Stimulated activated CD4-positive, alpha-beta T cell treated with anti-CD3 and anti-CD28 coated beads, Interleukin-4, amount 100 ng/mL, for 24 hours (primary cell): ENCODE measurements at places on chromosomes 13 and 19.

DNA sequence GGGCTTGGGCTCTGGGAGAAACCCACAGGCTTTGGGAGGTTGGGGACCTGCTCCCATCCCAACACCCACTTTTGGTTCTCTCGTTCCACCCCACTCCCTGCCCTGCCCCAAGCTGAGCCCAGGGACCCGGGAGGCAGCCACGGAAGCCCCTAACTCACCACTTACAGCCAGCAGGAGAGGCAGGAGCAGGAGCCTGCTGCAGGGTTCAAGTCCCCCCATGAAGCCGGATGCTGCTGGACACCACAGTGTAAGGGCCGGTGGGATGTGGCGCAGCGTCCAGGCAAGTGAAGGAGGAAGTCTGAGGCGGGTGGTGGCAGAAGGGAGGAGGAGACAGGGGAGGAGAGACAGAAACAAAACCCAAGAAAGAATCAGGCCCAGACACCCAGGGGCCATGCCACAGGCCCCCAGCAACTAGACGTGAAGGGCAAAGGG lies at the start of gene TYROBP:
Gene TYROBP (minus strand): TSS at position 286 of the 432 bp plus-strand sequence. CDS start 67 bp downstream, at position 219.
- no peak for DNase-seq

DNA sequence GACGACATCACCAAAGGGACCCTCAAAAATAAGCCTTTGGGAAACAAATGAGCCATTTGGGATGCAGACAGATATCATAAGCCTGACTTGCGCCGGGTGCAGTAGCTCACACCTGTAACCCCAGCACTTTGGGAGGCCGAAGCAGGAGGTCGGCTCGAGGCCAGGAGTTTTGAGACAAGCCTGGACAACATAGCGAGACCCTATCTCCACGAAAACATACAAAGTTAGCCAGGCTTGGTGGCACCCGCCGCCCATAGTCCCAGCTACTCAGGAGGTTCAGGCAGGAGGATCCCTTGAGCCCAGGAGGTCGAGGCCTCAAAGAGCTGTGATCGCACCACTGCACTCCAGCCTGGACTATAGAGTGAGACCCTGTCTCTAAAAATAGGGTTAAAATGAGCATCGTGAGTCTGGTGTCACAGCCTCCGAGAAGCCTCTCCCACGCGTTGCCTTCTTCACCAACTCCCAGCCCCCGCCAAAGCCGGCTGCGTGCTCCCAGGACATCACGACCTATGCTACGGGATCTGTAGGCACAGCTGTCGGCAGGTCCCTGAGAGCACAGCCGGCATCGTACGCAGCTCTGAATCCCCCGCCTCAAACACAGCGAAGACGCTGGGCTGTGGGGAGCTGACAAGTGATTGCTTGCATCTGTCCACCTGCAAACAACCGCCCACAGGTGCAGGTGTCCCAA lies 1.6 kb downstream of the REXO1 start:
- no peak for DNase-seq

- DNase-seq, result no peak
These were observed 124.7 kb downstream of the RBM26 start for GRCh38 chr13:79281339-79281747.

DNA sequence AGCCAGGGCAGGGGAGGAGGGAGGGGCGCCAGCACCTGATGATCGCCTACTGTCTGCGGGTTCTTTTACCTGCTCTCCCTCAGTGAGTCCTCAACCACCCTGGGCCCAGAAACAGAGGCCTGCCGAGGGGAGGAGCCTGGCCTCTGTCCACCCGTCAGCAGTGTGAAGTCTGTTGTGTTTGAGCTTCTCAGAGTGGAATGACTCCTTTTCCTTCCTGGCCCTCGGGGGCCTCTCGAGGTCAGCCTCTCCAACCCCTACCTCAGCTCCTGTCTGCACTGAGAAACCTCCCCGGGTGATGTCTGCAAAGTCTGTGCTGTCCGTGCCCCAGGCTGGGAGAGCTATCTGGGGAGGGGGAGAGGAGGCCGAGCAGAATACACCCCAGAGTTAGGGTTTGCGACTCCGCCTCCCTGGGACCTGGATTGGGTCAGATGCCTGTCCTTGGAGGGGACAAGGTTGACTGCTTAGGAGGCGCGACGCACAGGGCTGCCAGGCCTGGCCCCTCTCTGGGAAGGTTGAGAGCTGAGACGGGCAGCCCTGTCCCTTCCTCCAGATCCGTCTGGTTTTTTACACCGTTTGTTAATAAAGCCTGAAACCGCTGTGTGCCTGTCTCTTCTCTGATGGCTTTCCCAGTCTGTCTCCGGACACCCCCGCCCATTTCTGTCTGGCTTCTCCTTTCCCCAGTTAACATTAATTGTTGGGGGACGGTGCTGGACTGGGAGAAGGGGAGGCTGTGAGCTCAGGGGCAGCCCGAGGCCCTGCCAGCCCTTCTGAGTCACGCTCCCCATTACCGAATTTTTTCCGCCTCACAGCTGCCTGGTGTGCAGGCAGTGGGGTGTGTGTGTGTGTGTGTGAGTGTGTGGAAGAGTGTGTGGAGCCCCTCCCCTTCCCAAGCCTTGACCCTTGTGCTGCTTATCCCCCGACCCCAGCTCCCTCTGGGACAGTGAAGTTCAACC lies 989 bp upstream of the SSC5D start:
- DNase-seq, result peak; percentile 65

GRCh38 chr13:26568132-26568815 lies 10.8 kb downstream of the WASF3 start:
- DNase-seq, result no peak

DNA sequence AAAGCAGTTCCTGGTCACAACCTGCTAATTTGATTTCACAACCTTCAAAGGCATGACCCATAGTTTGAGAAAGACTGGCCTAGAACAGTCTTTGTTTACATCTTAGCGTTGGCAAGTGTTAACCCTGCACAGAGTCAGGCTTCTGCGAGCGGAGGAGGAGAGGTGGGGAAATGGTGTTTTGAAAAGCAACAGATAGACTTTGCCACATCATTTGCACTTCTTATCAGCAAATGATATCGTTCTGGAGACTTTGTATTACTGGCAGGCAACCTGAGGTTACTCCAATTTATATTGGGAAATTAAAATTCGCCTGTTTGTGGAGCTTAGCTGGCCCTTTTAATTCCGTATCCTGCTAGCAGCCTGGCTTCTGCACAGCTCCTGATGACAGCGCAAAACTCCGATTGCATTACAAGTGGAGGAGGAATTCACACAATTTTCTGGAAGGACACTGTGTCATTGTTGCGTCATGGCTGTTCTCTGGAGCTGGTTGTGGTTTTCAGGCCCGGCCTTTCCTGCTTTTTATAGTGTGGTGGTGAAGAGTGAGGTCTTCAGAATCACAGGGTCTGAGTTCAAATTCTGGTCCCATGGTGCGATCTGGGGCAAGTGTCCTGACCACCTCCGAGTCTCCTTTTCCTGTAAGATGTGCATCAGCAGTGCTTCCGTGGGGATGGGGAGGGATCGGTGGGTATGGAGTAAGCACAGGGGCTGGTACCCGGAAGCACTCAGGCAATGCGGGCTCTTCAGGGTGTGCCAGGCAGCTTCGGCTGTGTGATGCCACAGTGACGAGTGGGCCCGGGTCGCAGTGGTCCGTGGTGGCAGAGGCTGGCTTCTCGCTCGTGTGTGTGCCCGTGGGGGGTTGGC lies 49.1 kb upstream of the EHD2 start:
- no peak for DNase-seq
